ENCODE measurements at places on chromosomes 5 and 9. TPM values are rescaled to one million over a fixed set of nuclear protein-coding genes. Genes with fewer than 3 reads are reported as not detected.

DNA sequence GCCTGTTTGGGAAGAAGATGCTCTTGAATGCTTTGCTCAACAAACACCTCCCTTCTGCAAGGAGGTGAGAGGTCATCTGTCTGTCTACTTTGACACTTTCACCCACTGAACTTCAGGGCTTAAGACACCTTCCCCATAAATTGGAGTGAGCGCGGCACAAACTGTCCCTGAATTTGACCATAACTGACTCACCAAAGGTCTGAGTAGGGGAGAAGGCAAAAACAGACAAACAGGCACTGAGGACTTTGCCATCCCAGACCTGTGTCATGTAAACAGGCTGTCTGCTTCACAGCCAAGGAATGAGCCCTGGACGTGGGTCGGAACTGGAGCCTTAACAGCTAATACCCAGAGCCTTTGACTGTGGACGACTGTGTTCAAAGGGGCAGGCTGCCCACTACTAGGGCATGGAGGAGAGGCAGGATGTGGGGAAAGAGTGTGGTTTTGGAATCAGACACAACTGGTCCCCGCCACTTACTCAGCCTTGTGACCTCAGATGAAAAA, 320.9 kb upstream of the KLF4 start:
- H3K36me3 ChIP-seq = no peaks in the 10 kb centered on the region
- peaks cover 19% of the 10 kb centered on the region for H3K4me1 ChIP-seq
- no peak overlapping the region for H3K27ac ChIP-seq
- no peak overlapping the region for H3K4me3 ChIP-seq

Gene NPR2
- polyA plus RNA-seq = not detected

DNA sequence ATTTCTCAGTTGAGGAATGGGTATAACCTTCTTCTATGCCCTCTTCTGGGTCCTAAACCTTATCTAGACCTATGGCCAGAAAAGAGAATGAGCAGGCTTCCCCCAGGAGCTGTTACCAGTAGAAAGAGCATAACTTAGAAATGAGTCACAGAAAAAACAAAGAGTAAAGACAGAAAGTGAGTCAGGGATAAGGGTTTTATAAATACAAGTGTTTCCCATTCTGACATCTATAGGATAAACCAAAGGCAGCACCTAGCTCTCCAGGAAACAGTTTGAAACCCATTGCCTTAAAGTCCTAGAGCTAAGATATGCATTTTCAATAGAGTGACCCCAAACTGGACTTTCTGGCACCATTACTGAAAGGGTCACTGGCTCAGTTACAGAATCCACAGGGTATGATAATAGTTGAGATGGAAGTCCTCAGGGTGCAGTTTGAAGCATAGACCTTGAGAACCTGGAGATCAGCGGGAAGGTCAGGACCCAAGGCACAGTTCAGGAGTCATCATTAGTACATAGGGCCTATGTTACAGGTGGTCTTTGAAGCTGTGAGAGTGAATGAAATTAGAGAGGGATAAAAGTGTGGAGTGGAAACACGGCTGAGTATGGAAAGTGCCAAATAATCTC, 42.7 kb upstream of the LIFR start:
- H3K4me1 ChIP-seq = peaks cover 32% of the 10 kb centered on the region
- no peak overlapping the region for H3K27ac ChIP-seq
- no peaks in the 10 kb centered on the region for H3K27me3 ChIP-seq
- H3K36me3 ChIP-seq = no peaks in the 10 kb centered on the region
- no peak for DNase-seq
- H3K4me3 ChIP-seq = no peak overlapping the region

Gene PCDHB10
- not detected for polyA plus RNA-seq

DNA sequence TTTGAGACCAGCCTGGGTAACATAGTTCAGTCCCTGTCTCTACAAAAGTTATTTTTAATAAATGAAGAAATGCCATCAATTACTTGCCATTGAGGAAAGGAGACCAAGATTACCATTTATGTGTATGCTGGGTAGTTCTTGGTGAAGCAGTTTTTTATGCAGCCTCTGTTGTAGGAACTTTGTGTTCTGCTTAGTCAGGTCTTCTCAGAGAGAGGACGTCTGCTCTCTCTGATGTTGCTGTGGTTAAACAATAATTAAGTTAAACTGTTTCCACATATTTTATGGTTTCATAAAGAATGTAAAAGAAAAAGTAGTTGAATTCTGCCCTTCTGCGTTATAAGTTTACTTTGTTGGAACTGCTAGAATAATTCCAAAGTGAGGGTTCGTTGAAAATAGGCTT, 210.5 kb downstream of the KDM4C start:
- no peak overlapping the region for H3K27ac ChIP-seq
- no peak for DNase-seq
- no peaks in the 10 kb centered on the region for H3K27me3 ChIP-seq
- no peak overlapping the region for H3K4me3 ChIP-seq
- H3K36me3 ChIP-seq = no peaks in the 10 kb centered on the region
- no peaks in the 10 kb centered on the region for H3K4me1 ChIP-seq

Gene SPATA31E1
- polyA plus RNA-seq = not detected

DNA sequence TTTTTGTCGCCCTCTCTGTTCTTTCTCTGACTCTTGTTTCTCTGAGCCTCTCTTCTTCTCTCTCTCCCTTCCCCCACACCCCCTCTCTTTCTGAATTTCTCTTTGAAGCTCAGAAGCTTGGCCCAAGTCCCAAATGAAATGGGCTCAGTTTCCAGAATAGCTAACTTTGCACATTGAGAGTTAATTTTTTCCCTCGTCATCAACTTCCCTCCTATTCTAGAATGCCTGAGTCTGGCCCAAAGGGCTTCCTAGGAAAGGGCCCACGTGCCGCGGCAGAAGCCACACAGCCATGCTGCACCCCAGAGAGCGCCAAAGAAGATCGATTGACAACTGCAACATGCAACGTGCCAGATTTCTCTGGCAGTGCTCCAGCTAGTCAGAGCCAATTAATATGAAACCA, 588.8 kb upstream of the KLF4 start:
- H3K4me1 ChIP-seq = peaks cover 26% of the 10 kb centered on the region
- H3K27ac ChIP-seq = no peak overlapping the region
- H3K36me3 ChIP-seq = no peaks in the 10 kb centered on the region
- H3K4me3 ChIP-seq = no peak overlapping the region
- no peak for DNase-seq
- H3K27me3 ChIP-seq = no peaks in the 10 kb centered on the region

Gene GCNT4
- not detected for polyA plus RNA-seq

Gene MYORG
- 0.01 TPM for polyA plus RNA-seq

- no peaks in the 10 kb centered on the region for H3K4me1 ChIP-seq
- DNase-seq = no peak
- no peak overlapping the region for H3K4me3 ChIP-seq
Observed at GRCh38 chr5:94691291-94691690, 72.8 kb downstream of the SLF1 start.

DNA sequence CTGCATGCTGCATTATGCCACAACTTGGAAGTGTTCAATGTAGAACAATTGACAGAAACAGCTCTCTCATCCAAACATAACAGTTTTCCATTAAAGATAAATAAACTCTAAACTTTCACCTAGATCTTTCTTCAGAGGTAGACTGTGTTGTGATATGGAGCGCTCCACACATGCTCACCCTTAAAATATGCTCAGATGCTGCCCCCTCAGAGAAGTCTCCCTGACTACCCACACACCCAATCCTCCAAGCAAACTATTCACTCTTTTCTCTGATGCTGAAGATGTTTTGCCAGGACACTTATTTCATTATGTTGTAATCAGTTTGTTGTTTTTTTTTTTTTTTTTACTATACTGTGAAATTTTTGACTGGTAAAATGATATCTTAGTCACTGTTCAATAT, 206.6 kb upstream of the RASA1 start:
- no peaks in the 10 kb centered on the region for H3K4me1 ChIP-seq
- no peak for DNase-seq
- H3K36me3 ChIP-seq = no peaks in the 10 kb centered on the region
- H3K27ac ChIP-seq = no peak overlapping the region
- no peaks in the 10 kb centered on the region for H3K27me3 ChIP-seq

Gene GPR150
- not detected for polyA plus RNA-seq

GRCh38 chr9:110669433-110669832, 842 bp downstream of the MUSK start:
- no peaks in the 10 kb centered on the region for H3K27me3 ChIP-seq
- H3K36me3 ChIP-seq = no peaks in the 10 kb centered on the region
- H3K4me1 ChIP-seq = no peaks in the 10 kb centered on the region
- DNase-seq = no peak
- H3K4me3 ChIP-seq = no peak overlapping the region
